NCI-H1048 (cell line): ENCODE measurements at places on chromosomes 16 and 17.

DNA sequence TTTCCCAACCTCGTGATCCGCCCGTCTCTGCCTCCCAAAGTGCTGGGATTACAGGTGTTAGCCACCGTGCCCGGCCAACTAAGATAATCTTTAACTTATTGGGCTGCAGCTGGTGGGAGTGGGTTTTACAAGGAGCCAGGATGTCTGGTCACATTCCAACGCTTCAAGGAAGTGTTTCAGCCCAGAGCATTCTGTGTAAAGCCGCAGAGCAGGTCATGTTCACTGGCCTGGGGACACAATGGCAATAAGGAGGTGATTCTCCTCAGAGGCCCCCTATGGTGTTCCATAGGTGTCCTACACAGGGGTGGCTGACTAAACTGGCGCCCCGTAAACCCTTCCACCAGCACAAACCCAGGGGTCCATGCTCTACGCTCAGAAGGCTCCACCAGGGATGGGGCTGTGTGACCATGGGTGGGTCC, 1.2 kb downstream of the QPRT start:
- DNase-seq: no peak

- no peak for DNase-seq
These were observed 357.9 kb upstream of the HSBP1 start for GRCh38 chr16:83449861-83450260.

DNA sequence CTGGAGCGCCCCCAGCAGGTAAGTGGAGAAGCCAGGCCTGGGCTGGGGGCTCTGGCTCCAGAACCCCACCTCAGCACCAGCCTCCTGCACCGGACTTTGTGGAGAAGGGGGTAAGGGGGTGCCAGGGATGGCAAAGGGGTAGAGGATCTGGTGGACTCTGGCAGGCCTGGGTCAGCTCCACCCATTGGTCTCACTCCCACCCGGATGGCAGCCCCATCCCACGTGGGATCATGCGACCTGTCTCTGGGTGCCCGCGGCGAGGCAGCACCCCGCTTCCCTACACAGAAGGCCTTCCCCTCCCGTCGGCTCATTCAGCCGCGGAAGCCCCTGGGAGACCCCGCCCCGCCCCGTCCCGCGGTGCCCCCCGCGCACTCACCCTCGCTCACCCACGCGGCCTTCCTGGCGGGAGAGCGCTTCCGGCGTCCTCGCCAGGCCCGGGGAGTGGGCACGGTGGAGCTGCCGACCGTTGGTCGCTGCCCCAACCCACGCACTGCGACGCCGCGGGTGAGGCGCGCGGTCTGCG, 498 bp upstream of the PLEKHG4 start:
- no peak for DNase-seq

GRCh38 chr17:60043846-60044245, 34.9 kb downstream of the HEATR6 start:
- DNase-seq: no peak

DNA sequence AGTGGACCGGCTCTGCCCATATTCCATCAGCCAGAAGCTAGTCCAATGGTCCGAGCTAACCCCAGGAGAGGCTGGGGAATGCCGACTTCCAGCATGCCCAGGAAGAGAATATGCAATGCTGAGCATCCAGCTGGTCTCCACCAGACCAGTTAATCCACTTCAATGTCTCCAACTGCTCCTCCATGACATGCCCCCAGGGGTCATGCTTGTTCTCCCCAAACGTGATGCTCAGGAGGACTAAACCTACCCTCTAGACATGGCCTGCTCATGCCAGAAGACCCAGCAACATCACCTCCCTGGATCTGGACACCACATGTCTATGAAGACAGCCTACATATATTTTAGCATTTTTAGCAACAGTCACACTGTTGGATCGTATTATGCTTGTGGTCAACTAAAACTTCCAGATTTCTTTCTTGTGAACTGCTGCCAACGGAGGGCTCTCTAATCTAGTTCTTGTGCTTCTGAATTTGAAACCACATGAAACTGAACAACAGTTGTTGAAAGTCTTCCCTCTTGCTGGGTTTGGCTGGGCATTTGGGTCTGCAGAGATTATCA, 245.1 kb downstream of the SOX9 start:
- DNase-seq: no peak

DNA sequence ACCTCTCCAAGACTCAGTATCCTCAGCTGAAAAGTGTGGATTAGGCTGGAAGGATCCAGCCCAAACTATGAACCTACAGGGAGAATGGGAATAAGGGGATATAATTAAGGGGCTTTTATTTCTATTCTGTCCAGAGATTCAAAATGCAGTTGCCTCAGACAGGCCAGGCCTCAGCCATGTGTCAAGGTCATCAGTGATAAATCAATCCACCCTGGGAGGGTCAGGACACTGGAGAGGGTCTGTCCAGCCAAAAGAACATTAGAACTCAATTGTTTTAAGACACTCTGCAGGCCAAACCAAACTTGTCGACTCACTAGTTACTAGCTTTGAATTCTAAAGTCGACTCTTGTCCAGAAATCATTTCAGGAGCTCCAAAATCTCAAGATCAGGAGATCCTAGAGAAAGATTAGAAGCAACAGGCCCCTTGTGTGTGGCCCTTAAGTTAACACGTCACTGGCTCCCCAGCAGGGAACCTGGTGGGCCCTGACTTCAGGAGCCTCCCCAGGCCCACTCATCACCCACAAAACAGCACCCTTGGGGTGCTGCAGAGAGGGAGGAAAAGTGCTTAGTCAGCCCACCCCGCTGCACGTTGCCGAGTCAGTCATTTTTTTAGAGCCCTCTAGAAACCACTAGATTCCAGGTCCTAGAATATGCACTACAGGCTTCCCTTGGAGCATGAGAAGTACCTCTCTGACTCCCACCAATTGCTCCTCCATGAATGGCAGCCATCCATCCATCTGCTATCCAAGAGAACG, 156.8 kb downstream of the XYLT1 start:
- DNase-seq: no peak

DNA sequence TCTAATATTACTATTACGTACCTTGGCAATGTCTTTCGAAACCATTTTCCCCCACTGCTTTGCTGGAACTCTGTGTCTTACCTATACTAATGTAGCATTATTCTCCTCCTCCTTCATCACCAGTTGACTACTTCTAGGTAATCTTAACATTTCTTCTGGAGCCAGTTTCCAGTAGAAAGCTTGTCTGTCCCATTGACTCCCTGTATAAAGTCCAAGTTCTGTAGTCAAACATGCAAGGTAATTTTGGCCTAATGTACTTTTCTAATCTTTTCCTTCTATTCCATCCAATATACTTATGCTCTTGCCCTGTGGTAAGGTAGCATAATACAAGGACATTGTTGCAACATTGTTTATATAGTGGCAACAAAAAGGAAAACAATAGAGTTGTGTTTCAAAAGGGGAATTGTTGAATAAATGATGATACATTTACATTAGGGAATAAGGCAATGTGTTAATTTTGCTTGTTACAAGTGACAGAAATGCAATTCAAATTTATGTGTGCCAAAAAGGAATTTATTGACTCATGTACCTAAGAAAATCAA, 27.9 kb downstream of the OMG start:
- DNase-seq: no peak

DNA sequence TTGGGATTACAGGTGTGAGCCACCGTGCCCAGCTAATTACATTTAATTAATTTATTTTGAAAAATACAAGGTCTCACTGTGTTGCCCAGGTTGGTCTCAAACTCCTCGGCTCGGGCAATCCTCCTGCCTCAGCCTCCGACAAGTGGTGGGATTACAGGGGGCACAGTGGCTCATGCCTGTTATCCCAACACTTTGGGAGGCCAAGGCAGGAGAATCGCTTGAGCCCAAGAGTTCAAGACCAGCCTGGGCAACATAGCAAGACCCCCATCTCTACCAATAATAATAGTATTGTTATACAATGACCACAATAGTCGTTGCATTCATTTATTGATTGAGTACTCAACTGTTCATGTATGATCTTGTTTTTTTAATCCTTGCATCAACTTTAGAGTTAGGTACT, 22.0 kb downstream of the CDH1 start:
- DNase-seq: no peak

DNA sequence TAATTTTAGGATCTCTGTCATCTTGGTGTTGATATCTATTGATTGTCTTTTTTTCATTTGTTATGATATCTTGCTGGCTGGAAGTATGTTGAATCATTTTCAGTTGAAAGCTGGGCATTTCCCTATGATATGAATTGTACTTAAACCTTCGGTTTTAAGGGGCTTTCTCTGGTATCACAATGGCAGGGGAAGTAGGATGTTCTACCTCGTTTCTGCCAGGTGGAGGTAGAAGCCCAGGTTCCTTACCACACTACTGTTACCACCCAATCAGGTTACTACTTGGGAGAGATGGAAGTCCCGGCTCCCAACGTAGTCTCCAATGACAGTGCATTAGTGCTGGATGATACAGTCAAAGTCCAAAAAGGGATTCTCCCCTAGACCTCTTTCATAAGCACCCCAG, 281.7 kb upstream of the TBX2 start:
- no peak for DNase-seq

DNA sequence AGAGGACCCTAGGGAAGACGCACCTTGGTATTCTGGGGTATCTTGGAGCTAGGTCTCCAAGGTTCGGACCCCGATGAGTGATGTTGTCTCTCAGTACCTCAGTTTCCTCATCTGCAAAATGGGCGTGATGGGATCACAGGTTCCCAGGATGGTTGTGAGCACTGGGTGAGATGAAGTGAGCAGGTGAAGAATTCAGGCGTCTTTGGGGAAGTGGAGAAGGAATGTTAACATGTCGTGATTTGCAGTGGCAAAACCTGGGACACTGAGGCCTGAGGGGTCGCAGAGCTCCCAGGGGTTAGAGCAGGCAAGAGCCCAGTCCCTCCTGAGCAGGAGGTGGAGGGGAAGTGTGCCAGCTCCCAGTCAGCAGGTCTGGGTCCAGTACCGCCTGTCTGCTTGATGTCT, 215.1 kb upstream of the GSE1 start:
- DNase-seq: no peak

- DNase-seq: no peak
These were observed 9.8 kb upstream of the CD300E start for GRCh38 chr17:74633326-74633725.

DNA sequence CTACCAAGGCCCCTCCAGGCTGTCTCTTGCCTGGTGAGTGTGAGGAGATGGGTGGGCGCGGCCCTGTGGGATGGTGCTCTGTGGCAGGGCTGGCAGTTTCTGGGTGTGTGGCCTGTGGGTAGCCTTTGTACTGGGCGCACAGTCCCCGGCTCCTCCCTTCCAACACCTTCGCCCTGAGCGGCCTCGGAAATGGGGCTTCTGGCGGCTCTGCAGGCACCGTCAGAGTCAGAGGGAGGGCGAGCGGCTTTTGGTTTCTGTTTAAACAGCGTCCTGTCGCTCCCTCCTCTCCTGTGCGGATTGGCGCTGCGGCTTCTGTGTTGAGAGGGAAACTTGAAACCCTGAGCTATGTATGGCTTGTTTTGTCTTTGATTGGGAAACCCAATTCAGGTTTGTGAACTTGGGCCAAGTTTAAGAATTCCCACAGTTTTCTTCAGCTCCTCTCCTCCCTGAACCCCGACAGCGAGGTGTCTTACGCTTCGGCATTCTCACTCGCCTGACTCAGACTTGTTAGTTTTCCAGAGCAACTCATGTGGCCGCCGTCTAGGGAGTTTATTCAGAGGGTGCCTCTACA, 8.3 kb upstream of the ZNF750 start:
- DNase-seq: no peak

DNA sequence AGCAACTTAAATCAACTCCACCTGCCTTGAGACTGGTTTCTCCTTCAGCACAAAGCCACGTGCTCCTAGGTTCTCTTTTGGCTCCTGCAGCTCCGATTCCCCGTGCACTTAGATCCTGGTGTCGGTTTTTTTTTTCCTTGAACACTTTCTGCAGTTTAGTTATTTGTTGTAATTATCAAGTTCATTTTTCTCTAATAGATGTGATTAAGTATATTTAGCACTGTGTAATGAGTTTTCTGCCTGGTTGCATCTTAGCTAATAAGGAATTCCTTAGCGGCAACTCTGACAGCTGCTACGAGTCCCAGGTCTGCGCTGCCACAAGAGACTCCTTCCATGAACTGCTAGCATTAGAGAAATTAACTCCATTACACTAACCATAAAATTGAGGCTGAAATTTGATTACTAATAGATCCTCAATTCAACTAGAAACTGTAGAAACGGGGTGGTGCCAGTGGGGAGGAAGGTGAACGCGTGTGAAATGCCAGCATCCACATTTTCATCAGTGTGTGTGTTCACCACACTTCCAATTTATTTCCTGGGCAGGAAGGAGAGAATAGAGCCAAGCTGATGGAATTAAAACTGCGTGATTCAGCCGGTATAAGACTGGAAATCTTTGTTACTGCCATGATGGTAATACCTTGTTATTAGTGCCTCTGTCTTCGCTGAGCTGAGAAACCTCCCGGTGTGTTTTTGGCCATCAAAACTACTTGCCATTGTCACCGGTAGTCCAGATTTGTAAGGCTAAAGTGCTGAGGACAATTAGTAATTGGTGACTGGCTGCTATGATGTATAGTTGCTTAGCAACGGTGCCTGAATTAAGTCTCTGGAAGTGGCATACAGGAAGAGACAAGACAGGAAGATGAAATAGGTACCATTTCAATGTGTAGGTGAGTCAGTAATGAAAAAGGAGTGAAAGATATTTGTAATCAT, 232.4 kb downstream of the IRX3 start:
- no peak for DNase-seq

GRCh38 chr17:4710693-4711634, 532 bp downstream of the ARRB2 start:
- DNase-seq: no peak

DNA sequence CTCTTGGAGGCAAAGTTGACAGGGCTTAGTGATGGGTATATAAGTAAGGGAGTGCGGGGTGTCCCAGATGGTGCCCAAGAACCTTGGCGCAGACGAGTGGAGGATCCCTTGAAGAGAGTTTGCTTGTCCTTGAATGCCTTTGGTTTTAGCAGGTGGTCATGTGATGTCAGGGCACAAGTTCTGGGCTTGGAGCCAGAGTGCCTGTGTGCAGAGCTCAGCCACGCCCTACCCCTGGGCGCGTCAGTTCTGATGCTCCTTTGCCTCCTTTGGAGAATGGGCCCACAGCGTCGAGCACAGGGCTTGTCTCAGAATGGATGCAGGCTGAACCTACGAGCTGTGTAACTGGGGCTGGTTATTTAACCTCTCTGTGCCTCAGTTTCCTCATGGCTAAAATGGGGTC, 412.2 kb upstream of the EEF2KMT start:
- no peak for DNase-seq

DNA sequence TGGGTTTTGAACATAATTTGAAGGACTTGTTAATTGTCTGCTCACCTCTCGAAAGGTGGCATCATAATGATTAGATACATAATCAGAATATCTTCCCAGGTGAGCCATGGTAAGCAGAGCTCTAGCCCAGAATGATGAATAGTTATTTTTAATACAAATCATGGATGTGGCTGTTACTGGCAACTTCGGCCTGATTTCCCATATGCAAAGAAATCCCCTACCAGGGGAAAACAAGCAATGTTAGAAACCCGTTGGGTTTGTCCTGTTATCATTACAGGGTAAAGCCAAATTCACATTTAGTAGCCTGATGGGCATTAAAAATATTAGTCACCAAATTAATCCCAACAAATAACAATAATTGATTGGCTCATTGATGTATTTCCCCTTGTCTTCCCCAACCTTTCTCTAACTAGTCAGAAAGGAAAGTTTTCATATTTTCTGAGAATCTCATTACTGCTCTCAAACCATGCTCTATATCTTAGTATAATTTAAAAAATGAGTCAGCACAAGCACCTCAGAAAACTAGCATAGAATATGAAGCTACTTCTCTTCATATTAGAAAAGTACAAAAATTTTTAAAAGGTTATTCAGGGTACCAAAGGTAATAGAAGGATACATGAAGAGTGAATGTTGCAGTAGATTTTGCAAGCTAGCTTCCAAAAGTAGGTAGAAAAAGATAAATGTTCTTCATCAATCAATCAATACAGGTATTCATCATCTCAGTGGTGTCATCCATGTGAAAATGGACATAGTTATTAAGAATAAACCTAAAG, 5.0 kb downstream of the STAT5B start:
- no peak for DNase-seq

GRCh38 chr17:77577491-77577890, 381.0 kb upstream of the TNRC6C start:
- DNase-seq: no peak
